ENCODE measurements at places on chromosomes 3 and 15.
A peak's percentile ranks its signal among the peaks of the same experiment; 100 is the strongest.

DNA sequence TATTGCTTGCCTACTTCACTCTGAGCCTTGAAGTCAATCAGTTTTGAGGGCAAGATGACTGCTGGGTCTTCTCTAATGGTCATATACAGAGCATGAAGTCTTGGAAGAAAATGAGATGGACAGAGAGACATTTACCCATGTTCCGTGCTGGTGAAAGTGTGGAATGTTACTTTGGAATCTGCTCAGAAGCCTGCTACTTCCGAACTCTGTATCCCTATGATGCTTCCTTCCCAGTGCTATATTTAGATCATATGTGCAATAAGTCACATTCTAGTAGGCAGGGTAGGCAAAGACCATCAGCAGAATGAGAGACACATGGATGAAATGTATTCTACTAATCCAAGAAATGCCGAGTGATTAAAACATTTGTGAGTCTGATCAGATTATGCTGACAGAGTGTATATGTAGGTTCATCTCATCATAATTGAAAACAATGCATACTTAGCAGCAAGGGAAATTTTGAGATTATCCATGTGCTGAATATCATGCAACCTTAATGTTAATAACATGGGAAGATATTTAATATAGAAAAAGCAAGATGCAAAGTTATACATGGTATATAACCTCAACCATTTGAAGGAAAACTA lies 60.5 kb downstream of the RAB7A start:
- DNase-seq = no peak

DNA sequence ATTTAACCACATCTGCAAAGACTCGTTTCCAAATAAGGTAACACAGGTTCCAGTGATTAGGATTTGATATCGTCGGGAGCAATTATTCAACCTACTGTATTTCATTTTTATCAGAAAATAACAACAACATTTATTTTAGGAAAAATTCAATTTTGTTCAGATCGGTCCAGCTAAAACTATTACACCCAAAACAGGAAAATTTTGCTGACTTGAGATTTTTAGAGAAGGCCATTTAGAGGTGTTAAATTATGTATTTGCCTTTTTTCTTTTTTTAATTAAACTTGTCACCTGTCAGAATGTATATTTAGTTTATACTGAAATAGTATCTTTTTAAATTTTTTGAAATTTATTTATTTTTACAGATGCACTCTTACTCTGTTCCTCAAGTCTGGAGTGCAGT lies 81.3 kb downstream of the ARHGAP31 start:
- DNase-seq = no peak

DNA sequence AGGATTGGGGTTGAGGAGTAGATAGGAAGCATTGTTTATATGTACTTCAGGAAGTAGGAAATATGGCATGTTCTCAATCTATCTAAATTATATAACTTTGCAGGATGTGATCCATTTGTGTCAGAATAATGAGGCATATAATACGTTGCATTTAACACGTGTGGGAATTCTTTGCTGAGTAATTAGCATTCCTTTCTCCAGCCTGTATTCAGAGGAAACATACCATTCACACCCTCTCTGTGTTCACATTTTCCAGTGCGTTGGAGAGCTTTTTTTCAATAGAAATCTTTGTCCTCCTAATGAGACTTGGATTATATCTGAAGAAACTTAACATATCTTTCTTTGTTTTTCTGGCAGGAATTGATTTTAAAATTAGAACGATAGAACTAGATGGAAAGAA lies 33.0 kb upstream of the APH1B start:
- DNase-seq = no peak

DNA sequence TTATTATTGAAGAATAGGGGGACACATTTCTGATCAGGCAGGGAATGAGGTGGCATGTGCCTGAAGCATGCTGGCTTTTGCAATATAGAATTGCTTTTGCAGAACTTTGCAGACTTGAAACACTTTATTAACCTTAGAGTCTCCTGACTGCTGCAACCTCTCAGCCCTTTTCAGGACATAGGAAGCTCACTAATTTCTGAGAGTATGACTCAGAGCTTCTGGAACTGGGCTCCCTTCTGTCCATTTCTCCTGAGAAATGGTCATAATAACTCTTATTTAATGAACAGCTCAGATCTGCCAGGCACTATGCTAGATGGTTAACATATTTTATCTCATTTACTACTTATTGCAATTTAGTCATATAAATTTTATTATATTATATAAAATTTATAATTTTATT lies 38.6 kb upstream of the DGKG start:
- DNase-seq = no peak

GRCh38 chr15:72341361-72341760 lies 21.4 kb upstream of the CELF6 start:
- DNase-seq = peak; percentile 82

GRCh38 chr15:99606646-99607045 lies 40.9 kb downstream of the MEF2A start:
- no peak for DNase-seq

GRCh38 chr3:87437765-87438164 lies 161.4 kb upstream of the POU1F1 start:
- DNase-seq = no peak

GRCh38 chr3:39468108-39468436 lies 592 bp downstream of the MOBP start:
- no peak for DNase-seq

- DNase-seq = no peak
Measured at GRCh38 chr15:67133738-67134066, 68.3 kb downstream of the SMAD3 start.

All from NCI-H82 (cell line).